ENCODE measurements at places on chromosomes 1 and 21.

GRCh38 chr21:45611939-45612664 lies 31.4 kb upstream of the PCBP3 start:
- peak; percentile 43 for DNase-seq

DNA sequence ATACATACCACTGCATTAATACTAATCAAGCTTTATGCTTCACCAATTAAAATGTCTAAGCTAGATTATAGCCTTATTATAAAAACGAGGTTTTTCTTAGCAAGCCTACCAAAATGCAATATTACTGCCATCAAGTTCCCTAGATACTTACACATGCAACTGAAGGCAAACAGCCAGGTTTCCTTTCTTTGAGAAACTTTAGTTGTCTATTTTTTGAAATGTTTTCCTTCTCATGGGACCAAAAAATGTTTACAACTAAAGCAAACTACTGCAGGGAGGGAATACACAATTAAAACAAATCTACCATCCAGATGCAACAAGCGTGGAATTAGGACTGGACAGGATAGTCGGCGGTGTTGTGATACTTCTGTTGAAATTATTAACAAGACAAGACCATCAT lies 1.3 kb downstream of the ZNF644 start:
- no peak for DNase-seq

DNA sequence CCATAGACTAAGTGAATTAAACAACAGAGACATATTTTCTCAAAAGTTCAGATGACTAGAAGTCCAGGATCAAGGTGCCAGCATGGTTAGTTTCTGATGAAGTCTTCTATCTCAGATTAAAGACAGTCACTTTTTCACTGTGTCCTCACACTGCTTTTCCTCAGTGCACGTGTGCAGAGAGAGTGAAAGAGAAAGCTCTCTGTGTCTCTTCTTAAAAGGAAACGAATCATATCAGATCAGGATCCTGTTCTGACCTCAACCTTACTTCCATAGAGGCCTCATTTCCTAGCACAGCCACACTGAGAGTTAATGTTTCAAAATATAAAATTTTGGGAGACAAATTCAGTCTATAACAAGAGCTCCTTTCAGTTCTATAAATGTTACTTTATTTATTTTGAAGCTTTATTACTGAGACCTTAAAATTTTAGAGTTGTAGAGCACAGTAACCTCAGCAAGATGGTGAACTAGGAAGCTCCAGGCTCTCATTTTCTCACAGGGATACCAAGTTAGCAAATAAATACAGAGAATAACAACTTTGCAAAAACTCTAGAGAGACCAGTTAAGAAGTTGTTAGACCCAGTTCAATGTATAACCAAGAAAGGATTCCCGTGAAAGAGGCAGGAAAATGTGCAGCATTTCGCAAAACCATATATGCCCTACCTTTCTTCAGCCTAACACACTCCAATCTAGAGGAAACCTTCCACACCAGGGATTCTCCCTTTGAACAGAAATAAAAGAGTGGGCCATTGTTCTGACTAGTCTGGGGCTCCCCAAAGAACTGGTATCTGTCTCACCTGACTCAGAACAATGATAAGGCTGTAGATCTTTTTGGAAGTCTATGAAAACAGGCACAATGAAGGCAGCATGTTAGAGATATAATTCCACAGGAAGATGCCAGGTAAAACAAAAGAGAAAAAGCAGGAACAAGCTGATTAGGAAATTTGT lies 372.2 kb downstream of the MRPL39 start:
- DNase-seq: no peak

DNA sequence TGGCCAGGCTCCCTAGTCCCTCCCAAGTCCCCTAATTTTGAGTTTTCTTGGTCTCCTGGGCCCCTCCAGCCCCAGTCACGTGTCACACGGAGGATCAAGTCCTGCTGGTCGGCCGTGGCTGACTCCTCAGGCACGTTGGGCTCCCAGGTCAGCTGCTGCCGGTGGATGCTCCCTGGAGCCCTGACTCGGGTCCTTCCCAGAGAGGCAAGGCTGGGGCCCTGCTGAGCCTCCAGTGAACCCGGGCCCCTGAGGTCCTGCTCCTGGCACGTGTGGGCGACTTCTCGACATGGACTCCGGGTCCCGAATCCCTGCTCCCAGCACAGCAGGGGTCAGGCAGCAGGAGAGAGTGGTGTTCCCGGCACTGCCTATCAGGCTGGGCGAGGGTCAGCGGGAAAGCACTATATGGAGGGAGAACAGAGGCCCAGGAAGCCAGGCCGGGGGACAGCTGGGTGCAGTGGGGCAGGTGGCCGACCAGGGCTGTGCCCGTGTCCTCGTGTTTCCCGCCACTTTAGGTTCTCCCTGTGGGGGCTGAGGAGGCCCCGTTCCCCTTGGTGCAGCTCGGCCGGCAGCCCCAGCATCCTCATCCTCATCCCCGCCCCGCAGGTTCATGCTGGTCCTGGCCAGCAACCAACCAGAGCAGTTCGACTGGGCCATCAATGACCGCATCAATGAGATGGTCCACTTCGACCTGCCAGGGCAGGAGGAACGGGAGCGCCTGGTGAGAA lies 13.2 kb downstream of the TMEM240 start:
- no peak for DNase-seq

GRCh38 chr1:185960422-185961321 lies 226.5 kb downstream of the HMCN1 start:
- DNase-seq: peak; percentile 77

Data from fibroblast of skin of right biceps (primary cell).